ENCODE measurements at places on chromosomes 1 and 21.

- H3K27me3 ChIP-seq = no peaks in the 10 kb centered on the region
- H3K27ac ChIP-seq = no peak overlapping the region
- H3K4me3 ChIP-seq = no peak overlapping the region
- no peak for DNase-seq
- no peaks in the 10 kb centered on the region for H3K4me1 ChIP-seq
- no peaks in the 10 kb centered on the region for H3K36me3 ChIP-seq
Observed at GRCh38 chr21:19245188-19245580, 841.6 kb upstream of the TMPRSS15 start.

DNA sequence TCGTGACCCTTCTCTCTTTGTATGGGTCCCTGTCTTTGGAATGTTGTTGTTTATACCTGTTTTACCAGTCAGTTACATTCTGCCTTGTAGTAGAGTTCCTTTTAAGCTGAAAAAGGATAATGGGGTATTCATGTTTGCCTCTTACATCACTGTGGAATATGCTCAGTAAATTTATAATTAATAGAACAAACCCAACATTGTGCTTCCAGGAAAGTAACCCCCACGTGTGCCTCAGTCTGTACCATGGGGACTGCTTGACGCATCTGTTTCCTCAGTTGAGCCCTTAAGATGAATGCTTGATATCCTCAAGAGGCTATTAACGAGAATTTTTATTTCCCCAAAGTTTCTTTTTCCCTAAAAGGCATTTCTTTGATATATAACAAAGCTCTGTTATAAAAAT is 73.4 kb downstream of the ST6GALNAC3 start:
- no peaks in the 10 kb centered on the region for H3K4me1 ChIP-seq
- H3K27me3 ChIP-seq = no peaks in the 10 kb centered on the region
- DNase-seq = no peak
- H3K36me3 ChIP-seq = no peaks in the 10 kb centered on the region

- H3K27ac ChIP-seq = peak overlapping the region; percentile 27
- H3K27me3 ChIP-seq = no peaks in the 10 kb centered on the region
- H3K4me1 ChIP-seq = no peaks in the 10 kb centered on the region
Observed at GRCh38 chr1:31013187-31013864, 52.2 kb downstream of the PUM1 start.

DNA sequence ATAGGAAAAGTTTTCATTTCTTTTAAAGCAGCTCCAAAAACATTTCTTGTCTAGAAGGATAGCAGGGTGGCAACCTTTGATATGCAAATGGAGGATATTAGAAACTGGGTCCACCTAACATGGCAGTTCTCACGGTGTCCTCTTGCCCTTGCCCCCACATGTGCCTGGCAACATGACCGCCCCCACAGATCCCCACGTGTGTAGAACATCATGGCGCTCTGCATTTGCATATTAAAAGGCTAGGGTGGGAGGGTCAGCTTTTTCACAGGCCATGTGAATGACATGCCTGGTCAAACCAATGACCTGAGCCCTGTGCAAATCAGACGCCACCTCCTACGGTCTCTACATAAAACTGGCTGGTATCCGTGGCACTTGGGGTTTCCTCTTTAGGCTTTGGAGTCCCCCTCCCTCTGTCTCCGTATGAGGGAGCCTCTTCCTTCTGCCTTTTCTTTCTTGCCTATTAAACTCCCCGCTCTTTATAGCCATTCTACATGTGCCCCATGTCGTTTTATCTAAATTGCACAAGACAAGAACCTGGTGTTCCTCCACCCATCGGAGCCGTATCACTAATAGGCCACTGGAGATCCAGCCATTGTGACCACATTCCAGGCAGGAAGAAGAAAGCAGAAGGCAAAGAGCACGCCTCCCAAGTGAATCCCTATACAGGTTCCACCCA is 71.3 kb downstream of the WDR4 start:
- no peaks in the 10 kb centered on the region for H3K36me3 ChIP-seq
- no peaks in the 10 kb centered on the region for H3K27me3 ChIP-seq
- no peak overlapping the region for H3K4me3 ChIP-seq

GRCh38 chr1:160961419-160961818 is 6.8 kb upstream of the ITLN2 start:
- H3K4me1 ChIP-seq = no peaks in the 10 kb centered on the region
- no peaks in the 10 kb centered on the region for H3K36me3 ChIP-seq
- H3K4me3 ChIP-seq = no peak overlapping the region
- no peak overlapping the region for H3K27ac ChIP-seq
- H3K27me3 ChIP-seq = no peaks in the 10 kb centered on the region
- no peak for DNase-seq

DNA sequence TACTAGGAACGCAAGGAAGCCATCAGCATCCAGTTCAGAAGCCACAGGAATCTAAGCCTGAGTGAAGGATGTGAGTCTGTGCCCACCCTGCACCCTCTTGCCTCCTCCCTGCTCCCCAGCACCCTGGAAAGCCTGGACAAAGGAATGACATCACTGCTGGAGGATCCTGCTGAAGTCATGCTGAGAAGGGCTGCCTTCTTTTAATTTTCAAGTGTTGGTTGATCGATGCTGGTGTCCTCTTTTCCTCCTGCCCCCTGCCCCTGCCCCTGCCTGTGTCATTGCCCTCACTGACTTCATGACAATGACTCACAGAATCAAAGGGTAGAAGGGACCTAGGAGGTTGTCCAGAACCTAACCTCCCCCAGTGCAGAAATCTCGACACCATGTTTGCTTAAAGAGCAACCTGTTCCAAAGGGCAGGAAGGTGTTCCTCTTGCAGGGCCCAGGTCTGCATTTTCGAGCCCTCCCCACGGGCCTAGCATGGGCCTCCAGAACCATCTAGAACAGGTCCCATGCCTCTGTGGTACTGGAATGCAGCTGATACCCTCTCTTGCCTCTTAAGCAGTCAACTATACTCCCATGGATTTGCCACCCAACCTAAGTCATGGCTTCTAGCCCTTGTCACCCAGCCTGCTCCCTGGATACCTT is 9.6 kb downstream of the DHRS3 start:
- peaks cover 17% of the 10 kb centered on the region for H3K4me1 ChIP-seq
- no peak overlapping the region for H3K4me3 ChIP-seq
- H3K27me3 ChIP-seq = no peaks in the 10 kb centered on the region
- no peak for DNase-seq
- H3K36me3 ChIP-seq = no peaks in the 10 kb centered on the region

GRCh38 chr1:230867903-230868735 is at the start of gene C1orf198:
TSS of gene C1orf198 (minus strand) at chr1:230868521. CDS start at chr1:230868512, 9 bp downstream.
- H3K4me3 ChIP-seq = peak within 1 kb of the TSS; percentile 86
- H3K36me3 ChIP-seq = no peaks in the 10 kb centered on the region
- peaks cover 39% of the 10 kb centered on the region for H3K27me3 ChIP-seq
- peak; percentile 50 for DNase-seq

GRCh38 chr1:156750191-156750672 is 1.2 kb downstream of the HDGF start:
- peak overlapping the region; percentile 96 for H3K4me3 ChIP-seq
- H3K27ac ChIP-seq = peak overlapping the region; percentile 89

DNA sequence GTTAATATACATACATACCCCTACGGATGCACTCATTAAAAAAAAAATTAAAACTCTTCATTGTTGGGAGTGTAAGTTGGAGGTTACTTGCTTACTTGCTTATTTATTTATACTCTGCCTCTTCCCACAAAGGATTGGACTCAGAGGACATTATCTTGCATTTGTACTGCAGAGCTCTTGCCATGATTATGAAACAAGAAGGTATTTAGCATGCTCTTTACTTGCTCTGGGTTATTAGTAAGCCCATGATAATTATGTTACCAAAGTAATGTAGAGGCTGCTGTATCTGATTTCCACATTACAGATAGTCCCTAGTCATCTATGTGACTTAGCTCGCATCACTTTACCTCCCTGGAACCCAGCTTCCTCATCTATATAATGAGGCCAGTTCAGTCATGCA is 355.1 kb upstream of the PTBP2 start:
- H3K4me3 ChIP-seq = no peak overlapping the region
- no peaks in the 10 kb centered on the region for H3K36me3 ChIP-seq
- no peaks in the 10 kb centered on the region for H3K27me3 ChIP-seq
- DNase-seq = no peak
- peaks cover 21% of the 10 kb centered on the region for H3K4me1 ChIP-seq
- H3K27ac ChIP-seq = no peak overlapping the region

DNA sequence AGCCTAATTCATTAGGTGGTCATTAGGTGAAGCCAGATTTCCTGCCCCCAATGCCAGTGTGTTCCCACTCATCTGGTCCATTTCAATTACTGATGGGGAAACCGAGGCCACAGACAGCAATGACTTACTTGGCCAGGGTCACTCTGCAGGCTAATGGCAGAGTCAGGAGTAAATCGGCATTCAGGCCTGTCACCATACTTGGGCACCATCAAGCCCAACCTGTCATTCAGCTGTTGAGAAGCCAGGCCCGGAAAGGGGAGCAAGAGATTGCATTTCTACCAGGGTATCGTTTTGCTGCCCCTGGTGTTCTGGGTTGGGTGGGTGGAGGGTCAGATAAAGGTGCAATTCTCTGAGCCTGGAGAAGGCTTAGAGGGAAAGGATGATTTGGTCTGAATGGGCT is 8.0 kb upstream of the TMEM61 start:
- peaks cover 16% of the 10 kb centered on the region for H3K4me1 ChIP-seq
- no peak for DNase-seq
- H3K27me3 ChIP-seq = no peaks in the 10 kb centered on the region

DNA sequence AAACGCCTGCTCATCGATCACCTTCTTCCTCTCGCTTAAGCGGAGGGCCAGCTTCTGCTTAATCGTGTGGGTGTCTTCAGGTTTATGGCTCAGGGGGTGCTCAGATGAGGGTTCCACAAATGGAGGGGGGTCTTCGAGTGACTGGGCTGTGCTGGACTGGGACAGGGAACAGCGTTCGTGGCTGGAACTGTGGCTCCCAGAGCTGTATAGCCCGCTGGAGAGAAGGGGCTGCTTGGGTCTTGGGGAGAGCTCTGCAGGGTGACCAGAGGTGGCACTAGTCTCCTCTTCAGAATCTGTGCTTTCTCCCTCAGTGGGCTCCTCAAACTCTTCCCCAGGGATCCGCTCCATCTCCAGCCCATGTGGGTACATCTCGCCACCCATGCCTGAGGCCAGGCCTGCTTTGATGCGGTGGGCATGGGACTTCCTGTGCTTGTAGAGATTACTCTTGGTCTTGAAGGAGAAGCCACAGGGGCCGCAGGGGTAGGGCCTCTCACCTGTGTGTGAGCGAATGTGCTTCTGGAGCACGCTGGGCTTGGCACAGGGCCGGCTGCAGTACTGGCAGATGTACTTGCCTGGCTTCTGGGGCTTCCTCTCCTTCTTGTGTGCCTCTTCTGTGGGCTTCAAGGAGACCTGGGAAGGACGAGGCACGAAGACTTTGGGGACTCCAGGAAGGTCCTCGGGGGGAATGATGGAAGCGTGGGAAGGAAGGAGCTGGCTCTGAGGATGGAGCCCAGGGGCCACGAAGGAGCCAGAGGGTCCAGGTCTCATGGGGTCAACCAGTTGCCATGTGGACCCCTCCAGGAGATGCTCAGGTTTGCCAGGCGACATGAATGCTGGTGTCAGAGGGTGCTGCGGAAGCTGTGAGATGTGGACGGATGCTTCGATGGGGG is 99.4 kb upstream of the EDN2 start:
- no peak for DNase-seq
- H3K27ac ChIP-seq = no peak overlapping the region
- H3K4me3 ChIP-seq = no peak overlapping the region
- H3K27me3 ChIP-seq = no peaks in the 10 kb centered on the region
- H3K36me3 ChIP-seq = peaks cover 51% of the 10 kb centered on the region

DNA sequence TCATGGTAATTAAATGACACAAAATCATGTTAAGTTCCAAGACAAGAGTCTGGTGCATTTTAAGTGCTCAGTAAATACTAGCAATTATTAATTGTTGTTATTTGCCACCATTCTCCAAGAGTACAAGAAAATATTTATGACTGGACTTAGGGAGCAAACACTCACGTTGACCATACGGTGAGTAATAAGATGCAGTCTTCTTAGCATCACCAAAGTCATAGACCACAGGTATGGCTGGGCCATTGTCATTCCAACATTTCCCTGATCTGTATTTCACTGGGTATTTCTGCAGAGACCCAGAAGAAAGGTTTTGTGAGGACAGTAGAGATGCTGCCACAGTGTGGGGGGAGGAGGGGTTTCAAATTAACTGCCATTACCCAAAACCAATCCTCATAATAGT is 4.7 kb downstream of the ITLN2 start:
- no peak overlapping the region for H3K27ac ChIP-seq
- H3K36me3 ChIP-seq = no peaks in the 10 kb centered on the region
- DNase-seq = no peak
- no peaks in the 10 kb centered on the region for H3K27me3 ChIP-seq

GRCh38 chr1:53948291-53948690 is 2.1 kb downstream of the LRRC42 start:
- no peak overlapping the region for H3K4me3 ChIP-seq
- peaks cover 22% of the 10 kb centered on the region for H3K4me1 ChIP-seq
- H3K27ac ChIP-seq = no peak overlapping the region
- DNase-seq = no peak

GRCh38 chr1:170567214-170567613 is 35.2 kb downstream of the GORAB start:
- H3K4me3 ChIP-seq = no peak overlapping the region
- peaks cover 9% of the 10 kb centered on the region for H3K4me1 ChIP-seq
- no peak for DNase-seq
- H3K36me3 ChIP-seq = no peaks in the 10 kb centered on the region

GRCh38 chr21:26570203-26570602 is 2.9 kb downstream of the CYYR1 start:
- no peak for DNase-seq
- H3K27me3 ChIP-seq = no peaks in the 10 kb centered on the region
- no peak overlapping the region for H3K27ac ChIP-seq
- peaks cover 21% of the 10 kb centered on the region for H3K4me1 ChIP-seq

DNA sequence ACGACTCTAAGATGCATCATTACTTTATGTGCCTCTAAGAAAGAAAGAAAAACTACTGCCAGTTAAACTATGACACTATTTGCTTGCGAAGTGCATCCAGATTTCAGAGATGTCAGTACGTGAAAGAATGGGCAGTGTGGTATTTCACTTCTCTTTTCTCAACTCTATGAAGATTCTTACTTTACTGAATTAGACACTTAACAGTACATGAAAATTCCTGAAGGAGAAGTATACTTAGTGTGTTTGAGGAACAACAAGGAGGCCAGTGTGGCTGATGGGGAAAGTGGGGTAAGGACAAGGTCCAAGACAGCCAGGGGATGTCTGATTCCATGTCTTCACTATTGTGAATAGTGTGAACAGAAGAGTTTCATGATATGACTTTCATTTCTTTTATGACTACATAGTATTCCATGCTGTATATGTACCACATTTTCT is 53.9 kb upstream of the HSD17B7 start:
- no peak for DNase-seq
- H3K36me3 ChIP-seq = no peaks in the 10 kb centered on the region
- H3K4me1 ChIP-seq = no peaks in the 10 kb centered on the region

GRCh38 chr1:53331446-53332185 is 3.7 kb upstream of the LRP8 start:
- H3K4me1 ChIP-seq = peaks cover 40% of the 10 kb centered on the region
- no peak overlapping the region for H3K4me3 ChIP-seq
- no peak overlapping the region for H3K27ac ChIP-seq

DNA sequence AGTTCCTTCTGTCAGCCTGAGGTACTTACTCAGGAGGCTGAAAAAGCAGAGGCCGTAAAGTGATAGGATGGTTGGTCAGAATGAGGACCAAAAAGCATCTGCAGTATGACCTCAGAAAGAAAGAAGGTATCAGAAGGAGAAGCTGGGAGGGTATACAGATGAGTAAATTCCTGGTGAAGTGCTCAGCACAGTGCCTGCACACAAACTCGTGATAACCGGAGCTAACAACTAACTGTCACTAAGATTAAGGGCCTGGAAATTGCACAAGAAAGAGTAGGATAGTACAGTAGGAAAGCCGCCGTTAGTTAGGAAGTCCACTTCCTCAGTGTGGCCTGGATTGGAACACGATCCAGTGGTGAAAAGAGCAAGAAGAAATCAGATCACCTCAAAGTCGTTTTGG is 62.6 kb downstream of the VPS26C start:
- no peak overlapping the region for H3K4me3 ChIP-seq
- H3K27me3 ChIP-seq = no peaks in the 10 kb centered on the region
- H3K36me3 ChIP-seq = peaks cover 36% of the 10 kb centered on the region
- peaks cover 16% of the 10 kb centered on the region for H3K4me1 ChIP-seq
- no peak for DNase-seq
- H3K27ac ChIP-seq = no peak overlapping the region
